ENCODE measurements at places on chromosomes 13 and 19.
A peak's percentile ranks its signal among the peaks of the same experiment; 100 is the strongest.

- DNase-seq, result no peak
These were observed 2.4 kb upstream of the RGL3 start for GRCh38 chr19:11421371-11422098.

DNA sequence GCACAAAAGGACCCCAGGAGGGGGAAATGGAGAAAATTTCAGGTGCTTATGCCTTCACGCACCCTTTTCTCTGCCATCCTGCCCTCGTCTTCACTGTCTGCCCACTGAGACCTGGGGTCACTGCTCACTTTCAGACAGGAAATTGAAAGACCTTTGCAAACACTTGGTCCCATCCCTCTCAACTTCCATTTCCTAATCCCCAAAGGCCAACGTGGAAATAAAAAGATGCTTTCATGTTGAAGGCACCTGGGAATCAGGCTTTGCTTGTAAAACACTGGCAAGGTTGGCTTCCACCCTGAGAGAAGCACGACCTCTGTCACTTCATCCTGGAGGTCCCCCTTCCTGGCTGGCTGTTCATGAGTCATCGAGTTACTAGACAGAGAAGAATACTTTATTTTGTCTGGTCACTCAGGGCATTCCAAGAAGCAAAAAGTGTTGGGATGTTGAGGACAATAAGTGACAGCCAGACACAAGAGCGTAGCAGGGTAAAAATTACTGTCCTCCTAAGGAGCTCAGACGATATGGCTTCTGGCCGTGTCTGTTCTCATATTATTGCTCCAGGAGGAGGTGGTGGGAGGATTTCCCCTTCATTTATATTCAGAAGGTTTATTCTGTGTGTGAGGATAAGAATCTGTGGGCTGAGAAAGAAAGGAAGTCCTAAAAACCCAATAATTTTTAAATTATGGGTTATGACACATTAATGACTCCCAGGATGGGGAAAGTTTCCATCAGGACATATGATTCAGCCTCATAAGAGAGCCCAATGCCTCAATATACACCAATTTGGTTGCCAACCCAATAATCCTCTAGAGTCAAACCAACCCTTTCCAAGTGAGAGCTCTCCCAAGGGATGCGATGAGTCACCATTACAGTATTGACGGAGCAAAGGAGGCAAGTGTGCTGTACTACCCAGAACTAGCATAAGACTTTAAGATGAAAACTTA lies 409.0 kb downstream of the COG6 start:
- no peak for DNase-seq

GRCh38 chr13:75897386-75897785 lies 261.3 kb downstream of the LMO7 start:
- no peak for DNase-seq

DNA sequence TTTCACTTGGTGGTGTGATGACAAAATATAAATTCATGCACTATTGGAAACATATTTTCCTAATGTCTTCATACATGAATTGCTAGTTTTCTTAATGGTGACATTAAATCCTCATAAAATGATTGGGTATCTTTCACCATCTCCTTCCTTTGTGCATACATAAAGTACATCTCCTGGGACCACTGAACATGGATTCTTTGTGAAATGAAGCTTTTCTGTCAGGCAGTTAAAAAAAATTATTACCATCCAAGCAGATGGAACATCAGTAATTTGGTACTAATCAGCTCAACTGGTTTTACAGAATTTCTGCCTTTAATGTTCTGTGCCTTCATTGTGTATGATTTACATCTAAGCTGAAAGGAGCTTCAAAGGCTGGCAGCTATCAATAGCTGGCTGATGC lies 891.7 kb upstream of the SLC10A2 start:
- DNase-seq, result no peak

- no peak for DNase-seq
These were observed 26.4 kb downstream of the GRTP1 start for GRCh38 chr13:113337556-113337955.

DNA sequence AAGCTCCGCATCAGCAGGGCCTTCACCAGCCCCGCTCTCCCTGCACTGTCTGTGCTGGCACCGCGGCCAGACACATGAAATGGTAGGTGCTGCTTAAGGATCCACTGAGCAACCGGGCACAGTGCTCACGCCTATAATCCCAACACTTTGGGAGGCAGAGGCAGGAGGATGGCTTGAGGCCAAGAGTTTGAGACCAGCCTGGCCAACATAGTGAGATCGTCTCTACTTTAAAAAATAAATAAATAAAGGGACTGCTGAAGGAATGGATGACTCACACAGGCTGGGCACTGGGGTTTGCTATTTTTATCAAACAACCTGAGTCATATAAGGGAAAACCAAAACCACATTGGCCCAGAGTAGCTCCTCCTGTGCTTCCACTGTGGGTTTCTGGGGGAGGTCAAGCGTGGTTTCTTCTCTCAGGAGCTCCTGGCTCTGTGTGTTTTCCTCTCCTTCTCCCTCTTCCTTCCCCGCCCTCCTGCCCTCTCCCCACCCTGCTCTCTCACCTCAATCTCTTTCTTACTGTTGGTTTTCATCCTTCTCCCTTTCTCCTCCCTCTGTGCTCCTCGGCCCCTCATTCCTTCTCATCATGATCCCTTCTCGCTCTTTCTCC lies 21.3 kb downstream of the VRK3 start:
- DNase-seq, result no peak

GRCh38 chr19:10420444-10421239 lies at the start of gene PDE4A:
Gene PDE4A, plus strand, starts transcription at chr19:10420538. Its CDS starts 227 bp downstream, at chr19:10420765.
- peak; percentile 42 for DNase-seq

- DNase-seq, result no peak
These were observed 16.1 kb upstream of the TPT1 start for GRCh38 chr13:45356966-45357672.

GRCh38 chr19:16023146-16023915 lies 53.0 kb upstream of the TPM4 start:
- no peak for DNase-seq

- DNase-seq, result no peak
These were observed 6.0 kb upstream of the ZNF765 start for GRCh38 chr19:53388904-53389303.

DNA sequence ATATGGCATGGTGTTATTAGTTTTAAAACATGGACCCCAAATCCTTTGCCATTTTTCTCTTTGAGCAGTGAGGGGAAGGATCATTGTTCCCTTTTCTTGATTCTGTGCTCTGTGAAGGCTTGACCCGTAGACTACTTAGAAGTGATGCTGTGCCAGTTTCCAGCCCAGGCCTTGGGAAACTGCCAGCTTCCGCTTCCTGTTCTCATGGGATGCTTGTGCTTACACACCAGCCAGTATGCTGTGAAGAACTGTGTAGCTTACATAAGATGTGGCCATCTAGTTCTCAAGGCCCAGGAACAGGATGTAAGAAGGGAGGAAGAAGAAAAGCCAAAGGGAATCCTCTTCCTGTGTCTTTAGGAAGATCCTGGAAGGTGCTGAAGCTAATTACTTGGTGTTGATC lies 180.9 kb downstream of the PCCA start:
- DNase-seq, result no peak

GRCh38 chr19:35229601-35230000 lies 1.1 kb upstream of the FAM187B start:
- DNase-seq, result no peak

Data from DMS 273 treated with DMSO at 0.1 percent for 48 hours (cell line).